Brain pericyte (primary cell): ENCODE measurements at places on chromosomes 2 and 18.

- DNase-seq = no peak
These were observed 29.4 kb downstream of the AOX1 start for GRCh38 chr2:200615247-200615646.

GRCh38 chr2:2837746-2838547 lies 506.9 kb upstream of the MYT1L start:
- DNase-seq = no peak

- peak; percentile 77 for DNase-seq
These were observed 55.1 kb downstream of the RHOB start for GRCh38 chr2:20501974-20502373.

DNA sequence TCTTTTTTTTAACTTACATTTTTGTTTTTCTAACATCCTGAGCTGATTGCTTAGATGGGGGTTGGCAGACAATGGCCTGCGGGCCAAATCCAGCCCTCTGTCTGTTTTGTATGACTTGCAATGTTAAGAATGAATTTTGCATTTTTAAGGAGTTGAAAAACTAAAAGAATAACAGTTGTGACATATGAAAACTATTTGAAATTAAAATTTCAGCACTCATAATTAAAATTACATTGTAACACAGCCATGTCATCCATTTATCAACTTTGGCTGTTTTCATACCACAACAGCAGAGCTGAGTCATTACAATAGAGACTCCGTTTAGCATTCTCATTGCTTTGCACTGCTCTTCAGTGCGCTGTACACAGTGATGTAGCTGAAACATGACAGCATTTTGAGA lies 94.1 kb upstream of the MC4R start:
- no peak for DNase-seq

- no peak for DNase-seq
These were observed 152.8 kb downstream of the TMEM18 start for GRCh38 chr2:524442-524841.
